Activated CD4-positive, alpha-beta T cell treated with anti-CD3 and anti-CD28 coated beads, Interleukin-10, Interleukin-2, amounts not matched to agents 100 ng/mL and 50 ng/mL, durations not matched to agents 16 hours and 8 hours (primary cell): ENCODE measurements at places on chromosomes 11 and 22.

DNA sequence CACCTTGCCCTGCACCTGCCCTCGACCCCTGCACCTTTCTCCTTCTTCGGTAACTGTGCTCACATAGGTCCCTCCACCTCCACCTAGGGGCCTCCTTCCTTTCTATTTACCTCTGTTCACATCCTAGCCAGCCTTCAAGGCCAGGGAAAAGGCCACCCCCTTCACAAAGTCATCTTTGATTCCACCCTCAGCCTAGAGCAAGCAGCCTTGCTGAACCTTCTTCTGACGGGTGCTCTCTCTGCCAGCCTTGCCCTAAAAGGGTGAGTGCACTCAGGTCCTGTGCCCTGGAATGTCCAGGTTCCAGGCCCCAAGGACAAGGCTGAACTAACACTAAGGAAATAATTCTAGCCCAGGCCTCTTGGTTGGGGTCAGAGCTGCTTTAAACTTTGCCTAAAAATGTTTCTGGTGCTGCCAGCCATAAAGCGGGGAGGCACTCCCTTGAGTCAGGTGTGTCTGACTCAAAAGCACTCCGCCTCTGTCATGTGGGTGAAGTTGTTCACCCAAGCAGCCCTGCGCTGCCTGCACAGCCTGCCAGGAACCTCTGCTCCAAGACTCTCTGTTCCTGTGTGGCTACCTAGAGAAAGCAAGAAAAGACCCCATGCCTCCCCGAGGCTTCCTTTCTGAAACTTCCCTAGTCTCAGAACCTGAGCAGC, 9.2 kb upstream of the FAM83F start:
- no peak for DNase-seq

GRCh38 chr22:25399649-25400151, 164.8 kb upstream of the GRK3 start:
- no peak for DNase-seq

DNA sequence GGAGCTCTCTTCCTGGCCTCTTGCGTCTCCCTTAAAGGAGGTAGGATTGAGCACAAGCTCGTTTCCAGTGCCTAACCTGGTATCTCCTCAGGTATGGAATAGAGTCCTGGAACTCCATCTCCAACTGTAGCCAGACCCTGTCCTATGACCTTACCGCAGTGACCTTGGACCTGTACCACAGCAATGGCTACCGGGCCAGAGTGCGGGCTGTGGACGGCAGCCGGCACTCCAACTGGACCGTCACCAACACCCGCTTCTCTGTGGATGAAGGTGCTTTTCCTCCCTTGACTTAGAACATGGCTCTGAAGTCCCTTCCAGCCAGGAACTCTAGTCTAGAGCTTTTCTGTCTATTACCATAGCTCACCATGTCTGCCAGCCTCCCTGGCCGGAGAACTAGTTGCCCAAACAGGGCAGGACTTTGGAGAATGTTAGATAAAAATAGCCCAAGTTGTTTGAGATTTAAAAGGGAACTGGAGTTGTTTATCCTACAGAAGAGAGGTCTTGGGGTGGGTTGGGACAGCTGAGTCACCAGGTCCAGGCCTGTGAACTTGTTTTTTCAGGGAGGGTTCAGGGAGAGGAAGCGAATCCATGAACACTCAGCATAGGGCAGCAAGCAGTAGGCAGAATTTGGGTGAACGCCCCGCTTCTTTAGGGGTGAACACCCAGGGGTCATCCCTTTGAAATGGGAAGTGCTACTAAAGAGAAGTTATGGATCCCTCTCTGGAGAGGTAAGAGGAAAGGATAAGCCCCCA, 3.3 kb downstream of the IL10RA start:
- no peak for DNase-seq

DNA sequence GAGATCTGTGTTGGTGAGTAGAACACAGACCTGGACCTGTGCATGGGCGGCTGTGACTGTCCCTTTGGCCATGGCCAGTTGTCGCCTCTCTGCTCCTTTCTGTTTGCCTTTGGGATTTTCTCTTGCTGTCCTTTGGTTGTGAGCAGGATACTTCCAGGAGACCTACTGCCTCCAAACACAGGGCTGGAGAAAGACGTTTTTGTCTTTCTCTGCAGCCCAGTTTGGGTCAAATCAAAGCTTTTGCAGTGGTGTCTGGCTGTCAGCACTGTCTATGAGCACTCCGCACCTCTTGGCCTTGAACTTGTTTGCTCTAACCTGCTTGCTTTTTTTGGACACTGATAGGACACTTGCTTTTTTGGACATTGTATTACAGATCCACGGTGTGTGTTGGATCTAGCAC, 108.9 kb upstream of the SORL1-AS1 start:
- no peak for DNase-seq

- DNase-seq, result no peak
Observed at GRCh38 chr22:27777128-27777527, 24.4 kb downstream of the MN1 start.

GRCh38 chr11:78870655-78871054, 296.0 kb upstream of the NARS2 start:
- no peak for DNase-seq

DNA sequence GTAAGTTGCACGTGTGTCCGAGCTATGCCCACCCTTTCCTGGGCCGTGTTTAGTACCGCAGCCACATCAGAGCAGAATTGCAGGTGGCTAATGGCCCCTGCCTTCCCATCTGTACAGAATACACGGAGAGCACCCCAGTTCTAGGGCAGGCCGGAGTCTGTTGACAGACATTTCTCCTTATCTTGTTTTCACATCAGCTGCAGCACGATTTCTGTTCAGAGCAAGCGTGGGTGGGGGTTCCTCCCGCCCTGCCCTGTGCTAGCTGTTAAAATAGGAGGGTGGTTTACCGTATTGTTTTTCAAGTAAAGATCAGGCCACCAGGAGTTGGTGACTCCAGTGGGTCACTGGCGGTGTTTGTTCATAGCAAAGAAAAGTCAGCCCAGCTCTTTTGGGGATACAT, 41.1 kb downstream of the UBASH3B start:
- peak; percentile 77 for DNase-seq

GRCh38 chr11:21895686-21896085, 297.2 kb upstream of the ANO5 start:
- DNase-seq, result no peak

DNA sequence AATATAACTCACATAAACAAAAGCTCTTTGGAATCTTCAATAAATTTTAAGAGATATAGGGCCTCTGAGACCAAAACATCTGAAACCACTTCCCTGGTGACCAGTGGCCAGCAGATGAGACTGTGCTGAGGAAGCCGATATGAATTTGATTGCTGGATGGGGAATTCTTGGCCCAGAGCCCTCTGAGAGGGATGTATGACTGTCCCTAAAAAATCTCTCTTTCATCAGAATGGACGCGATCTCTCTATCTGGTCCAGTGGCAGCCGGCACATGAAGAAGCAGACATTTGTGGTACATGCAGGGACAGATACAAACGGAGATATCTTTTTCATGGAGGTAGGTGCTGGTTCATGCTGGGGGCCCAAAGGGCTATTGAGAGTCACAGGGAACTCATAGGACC, 37.5 kb downstream of the MYBPC3 start:
- DNase-seq, result no peak

DNA sequence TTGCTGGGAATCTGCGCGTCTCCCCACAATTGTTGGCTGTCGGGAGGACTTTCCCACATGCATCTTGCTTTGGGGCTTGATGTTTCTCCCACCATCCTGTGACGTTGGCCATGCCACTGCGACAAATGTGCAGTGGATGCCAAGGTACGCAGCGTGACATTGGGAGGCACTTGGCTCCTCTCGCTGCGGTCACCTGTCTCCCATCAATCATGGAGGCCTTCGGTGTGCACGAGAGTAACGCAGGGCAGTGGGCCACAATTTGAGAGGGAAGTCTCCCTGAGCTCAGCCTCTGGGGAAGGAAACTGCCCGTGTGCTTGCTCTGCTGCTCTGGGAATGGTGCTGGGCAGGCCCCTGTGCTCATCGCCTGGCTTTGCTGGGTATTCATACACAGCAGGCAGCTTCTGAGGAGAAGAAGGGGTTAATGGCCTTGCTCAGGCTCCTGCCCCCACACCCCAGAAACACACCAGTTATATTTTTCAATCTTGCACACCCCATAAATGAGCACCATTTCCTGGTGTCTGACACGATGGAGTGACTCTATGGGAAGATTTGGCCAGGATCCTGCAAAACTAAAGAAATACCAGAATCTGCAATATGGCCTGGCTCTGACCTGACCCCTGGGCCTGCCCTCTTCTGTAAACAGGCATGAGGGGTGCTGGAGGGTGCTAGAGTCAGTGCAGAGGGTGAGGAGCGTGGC, 153.5 kb downstream of the ADAMTS15 start:
- no peak for DNase-seq

DNA sequence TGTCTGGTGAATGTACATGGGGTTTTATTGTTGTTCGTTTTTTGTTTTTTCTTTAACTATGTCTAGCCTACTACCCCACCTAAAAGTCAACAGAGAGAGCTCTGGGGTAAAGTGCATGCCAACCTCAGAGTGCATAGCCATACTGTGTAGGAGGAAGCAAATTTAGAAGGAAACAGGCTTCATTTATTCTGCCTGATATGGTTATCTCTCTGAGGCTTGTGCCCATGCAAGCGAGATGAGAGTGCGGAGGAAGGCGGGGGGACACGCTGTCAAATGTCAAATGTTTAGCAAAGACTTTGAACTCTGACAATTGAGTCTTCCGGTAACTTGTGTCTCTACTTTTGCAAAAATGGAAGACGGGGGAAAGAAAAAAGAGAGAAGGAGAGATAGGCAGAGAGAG, 295.5 kb downstream of the ETS1 start:
- peak; percentile 61 for DNase-seq

GRCh38 chr11:116864531-116864930, 27.1 kb upstream of the APOA1 start:
- DNase-seq, result no peak

DNA sequence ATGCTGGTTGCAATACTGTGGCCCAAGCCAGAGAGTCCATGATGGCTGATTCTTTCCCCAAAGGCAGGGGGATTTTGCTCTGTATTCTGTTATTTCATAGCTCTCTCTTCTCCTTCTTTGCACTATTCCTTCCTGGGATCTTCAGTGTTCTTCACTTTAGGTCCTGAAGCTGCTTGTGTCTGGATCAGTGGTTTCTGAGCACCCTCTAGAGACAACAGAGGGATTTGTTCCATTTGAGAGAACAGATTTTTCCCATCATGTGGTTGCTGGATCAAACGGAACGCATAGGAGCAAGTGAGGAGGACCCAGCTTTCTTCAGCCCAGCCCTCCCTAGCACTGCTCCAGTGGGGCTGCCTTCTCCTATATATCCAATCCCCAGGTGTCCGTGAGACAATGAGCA, 68.7 kb upstream of the SYN3 start:
- no peak for DNase-seq

DNA sequence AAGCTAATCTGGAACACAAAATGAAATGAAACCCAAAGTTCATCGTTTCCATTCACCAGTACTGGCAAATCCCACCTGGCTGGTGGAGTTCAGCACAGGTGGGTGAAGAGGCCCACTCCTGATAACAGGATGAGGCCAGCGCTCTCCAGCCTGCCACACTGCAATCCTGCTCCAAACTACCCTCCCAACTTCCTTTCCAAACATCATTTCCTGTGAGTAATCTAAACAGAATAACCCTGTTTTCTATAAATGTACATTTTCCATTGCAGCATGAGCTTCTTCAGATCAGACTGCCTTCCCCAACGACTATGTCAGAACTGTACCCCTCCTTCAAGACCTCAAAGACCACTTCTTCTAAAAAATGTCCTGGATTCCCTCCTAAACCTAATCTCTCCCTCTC, 15.9 kb upstream of the NFRKB start:
- no peak for DNase-seq

DNA sequence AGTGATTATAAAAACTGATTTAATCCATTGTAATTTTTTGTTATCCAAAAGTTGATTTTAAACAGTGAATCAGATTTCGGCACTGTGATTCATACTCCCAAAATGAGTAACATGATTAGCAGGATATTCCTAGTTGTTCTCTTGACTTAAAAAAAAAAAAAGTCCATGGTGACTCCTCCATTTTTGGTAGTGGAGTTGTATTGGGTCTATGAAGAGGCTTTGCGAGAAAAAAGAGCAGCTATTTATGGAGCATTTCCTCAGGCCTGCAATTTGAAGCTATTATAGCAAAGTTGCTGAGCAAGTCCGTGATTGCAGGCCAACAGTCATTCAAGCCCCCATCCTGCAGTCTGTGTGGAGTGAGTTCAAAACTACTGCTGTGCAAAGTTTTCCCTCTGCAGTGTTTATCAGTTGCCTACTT, 28.8 kb downstream of the YAP1 start:
- DNase-seq, result no peak

DNA sequence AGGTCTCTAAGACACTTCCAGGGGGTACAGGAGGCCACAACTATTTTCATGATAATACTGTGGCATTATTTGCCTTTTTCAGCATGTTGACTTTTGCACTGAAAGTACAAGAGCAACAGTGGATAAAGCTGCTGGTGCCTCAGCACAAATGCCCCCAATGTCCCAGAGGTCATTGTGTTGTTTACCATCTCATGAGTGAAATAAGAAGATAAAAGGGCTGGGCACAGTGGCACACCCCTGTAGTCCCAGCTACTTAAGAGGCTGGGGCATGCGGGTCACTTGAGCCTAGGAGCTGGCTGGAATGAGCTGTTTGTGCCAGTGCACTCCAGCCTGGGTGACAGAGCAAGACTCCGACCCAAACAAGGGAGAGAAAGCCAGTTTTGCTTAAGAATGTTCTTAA, 72.6 kb upstream of the RAB1B start:
- no peak for DNase-seq

DNA sequence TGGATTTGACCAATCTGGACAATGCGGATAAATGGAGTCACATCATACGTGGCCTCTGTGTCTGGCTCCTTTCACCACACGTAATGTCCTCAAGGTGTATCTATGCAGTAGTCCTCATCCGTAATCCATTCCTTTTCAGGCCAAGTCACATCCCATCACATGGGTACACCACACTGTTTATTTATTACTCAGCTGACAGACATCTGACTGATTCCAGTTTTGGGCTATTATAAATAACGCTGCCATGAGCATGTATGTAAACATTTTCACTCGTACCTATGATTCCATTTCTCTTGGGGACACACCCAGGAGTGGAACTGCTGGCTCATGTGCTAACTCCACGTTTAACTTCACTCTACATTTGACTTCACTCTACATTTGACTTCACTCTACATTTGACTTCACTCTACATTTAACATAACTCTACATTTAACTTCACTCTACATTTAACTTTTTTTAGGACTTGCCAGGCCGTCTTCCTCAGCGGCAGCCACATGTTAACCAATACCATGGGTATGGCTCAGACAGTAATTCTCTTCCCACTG, 52.1 kb downstream of the SHANK2 start:
- DNase-seq, result no peak

- peak; percentile 82 for DNase-seq
Observed at GRCh38 chr22:17303840-17304779, 65.2 kb upstream of the CECR2 start.
